ENCODE measurements at places on chromosomes 11 and 22. TPM values are rescaled to one million over a fixed set of nuclear protein-coding genes. Genes with fewer than 3 reads are reported as not detected.

DNA sequence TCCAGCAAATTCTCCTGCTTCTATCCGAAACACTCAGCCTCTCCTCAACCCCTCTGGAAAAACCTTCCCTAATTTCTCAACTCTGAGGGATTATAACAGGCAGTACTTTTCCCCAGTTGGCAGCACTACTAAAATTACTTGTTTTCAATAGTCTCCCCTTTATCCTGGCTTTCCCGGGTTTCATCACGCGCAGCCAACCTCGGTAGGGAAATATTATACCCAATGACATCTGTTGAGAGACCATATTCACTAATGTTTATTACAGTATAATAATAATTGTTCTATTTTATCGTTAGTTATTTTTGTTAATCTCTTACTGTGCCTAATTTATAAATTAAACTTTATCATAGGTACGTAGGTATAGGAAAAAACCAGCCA is 330 bp upstream of the POLD3 start:
- peaks cover 20% of the 10 kb centered on the region for H3K36me3 ChIP-seq
- peaks cover 3% of the 10 kb centered on the region for H3K27me3 ChIP-seq
- peak overlapping the region; percentile 100 for H3K4me3 ChIP-seq
- no peak overlapping the region for H3K27ac ChIP-seq
- peaks cover 30% of the 10 kb centered on the region for H3K4me1 ChIP-seq

DNA sequence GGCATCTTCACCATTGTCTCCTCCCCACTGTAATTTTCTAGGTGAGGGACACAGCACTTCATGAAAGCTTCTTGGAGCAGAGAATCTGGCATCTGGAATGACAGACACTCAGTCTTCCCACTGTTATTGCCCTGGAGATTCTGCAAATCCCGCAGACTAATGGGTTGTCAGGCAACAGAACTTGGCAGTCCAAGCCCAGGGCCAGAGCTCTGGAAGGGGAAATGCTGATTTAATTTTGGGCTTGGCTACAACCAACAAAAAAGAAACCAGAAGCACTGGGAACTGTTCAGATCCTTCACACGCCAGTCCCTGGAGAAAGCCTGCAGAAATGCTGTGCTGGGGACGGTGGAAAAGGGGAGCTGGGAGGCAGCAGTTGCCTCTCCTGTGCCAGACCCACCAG is 71.5 kb upstream of the BID start:
- no peak for DNase-seq
- no peaks in the 10 kb centered on the region for H3K36me3 ChIP-seq
- H3K4me3 ChIP-seq = no peak overlapping the region
- no peak overlapping the region for H3K27ac ChIP-seq
- H3K27me3 ChIP-seq = no peaks in the 10 kb centered on the region

- no peak overlapping the region for H3K4me3 ChIP-seq
- DNase-seq = no peak
- no peaks in the 10 kb centered on the region for H3K27me3 ChIP-seq
- no peaks in the 10 kb centered on the region for H3K4me1 ChIP-seq
- H3K36me3 ChIP-seq = peaks cover 44% of the 10 kb centered on the region
Observed at GRCh38 chr11:62146476-62147200, 22.8 kb downstream of the INCENP start.

DNA sequence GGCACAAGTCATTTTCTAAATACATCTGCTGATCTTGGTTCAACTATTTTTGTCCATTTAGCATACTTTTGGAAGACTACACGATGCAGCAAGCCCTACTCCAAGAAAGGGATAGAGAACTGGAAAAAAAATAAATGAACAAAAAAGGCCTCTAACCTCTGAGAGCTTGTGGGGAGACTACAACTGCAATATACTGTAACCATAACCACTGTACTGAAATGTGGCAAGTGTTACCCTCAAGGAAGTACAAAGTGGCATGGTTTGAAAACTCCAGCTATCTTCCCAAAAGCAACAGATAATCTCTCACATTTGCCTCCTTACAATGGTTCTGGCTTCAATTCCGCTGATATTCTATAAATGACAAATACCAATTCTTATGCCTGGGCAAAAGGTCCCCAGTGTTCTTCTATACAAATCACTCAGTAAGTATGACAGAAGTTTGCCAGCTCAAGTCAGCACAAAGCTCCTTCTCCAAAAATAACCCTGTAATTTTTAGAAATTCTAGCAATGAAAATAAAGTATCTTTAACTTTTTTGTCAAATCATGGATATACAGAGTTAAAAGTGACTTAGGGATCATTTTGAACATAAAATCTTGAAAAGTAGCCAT is 22.9 kb downstream of the AMBRA1 start:
- H3K27me3 ChIP-seq = no peaks in the 10 kb centered on the region
- H3K27ac ChIP-seq = no peak overlapping the region
- peaks cover 6% of the 10 kb centered on the region for H3K36me3 ChIP-seq
- no peak overlapping the region for H3K4me3 ChIP-seq
- DNase-seq = no peak

The CREB3L1 gene
- total RNA-seq = 0.15 TPM

The SEC14L6 gene
- not detected for total RNA-seq

DNA sequence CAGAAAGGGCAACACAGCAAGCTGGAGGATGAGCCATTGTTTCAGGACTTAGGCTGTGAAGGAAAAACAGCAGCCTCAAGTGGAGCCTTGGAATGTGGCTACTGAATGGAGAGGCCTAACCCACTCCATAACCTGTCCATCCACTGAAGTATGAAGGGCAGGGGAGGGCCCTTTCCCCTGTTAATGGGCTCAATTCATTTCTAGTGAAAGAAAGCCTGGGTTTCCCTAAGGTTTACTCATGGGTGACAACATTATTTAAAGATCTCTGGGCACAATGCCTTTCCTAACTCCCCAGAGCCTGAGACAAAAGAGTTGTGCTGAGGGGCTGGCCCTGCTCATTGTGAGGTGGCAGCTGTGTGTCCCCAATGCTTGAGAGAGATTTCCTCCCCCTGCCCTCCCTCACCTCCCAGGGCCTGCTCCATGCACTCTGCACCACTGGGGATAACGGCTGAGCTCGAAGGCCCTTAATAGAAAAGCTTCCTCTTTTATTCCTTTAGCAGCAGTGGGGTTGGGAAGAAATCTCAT is 83.8 kb downstream of the ME3 start:
- no peaks in the 10 kb centered on the region for H3K27me3 ChIP-seq
- DNase-seq = no peak
- no peak overlapping the region for H3K27ac ChIP-seq
- H3K4me1 ChIP-seq = peaks cover 41% of the 10 kb centered on the region

- H3K27me3 ChIP-seq = peaks cover 18% of the 10 kb centered on the region
- no peak overlapping the region for H3K27ac ChIP-seq
- H3K4me3 ChIP-seq = no peak overlapping the region
- no peaks in the 10 kb centered on the region for H3K36me3 ChIP-seq
Observed at GRCh38 chr11:128156486-128156885, 430.9 kb downstream of the ETS1 start.

The TMEM126B gene
- 52.5 TPM for total RNA-seq

GRCh38 chr11:124943254-124943616 is 7.4 kb upstream of the HEPACAM start:
- no peaks in the 10 kb centered on the region for H3K4me1 ChIP-seq
- H3K4me3 ChIP-seq = no peak overlapping the region
- DNase-seq = no peak
- H3K27ac ChIP-seq = no peak overlapping the region
- H3K27me3 ChIP-seq = peaks cover 2% of the 10 kb centered on the region

- no peak for DNase-seq
- H3K27ac ChIP-seq = no peak overlapping the region
- H3K4me3 ChIP-seq = no peak overlapping the region
- no peaks in the 10 kb centered on the region for H3K36me3 ChIP-seq
- peaks cover 6% of the 10 kb centered on the region for H3K27me3 ChIP-seq
Observed at GRCh38 chr11:125390946-125391345, 105.1 kb downstream of the FEZ1 start.

- H3K27me3 ChIP-seq = peaks cover 59% of the 10 kb centered on the region
- DNase-seq = no peak
- no peak within 1 kb of the TSS for H3K4me3 ChIP-seq
- H3K27ac ChIP-seq = no peak within 1 kb of the TSS
Observed at GRCh38 chr11:62921201-62921572, at the start of gene CHRM1. TSS of gene CHRM1 (minus strand) at chr11:62921363. CDS start at chr11:62911100, 10,263 bp downstream.

- H3K4me3 ChIP-seq = no peak overlapping the region
- H3K27me3 ChIP-seq = peaks cover 32% of the 10 kb centered on the region
- no peaks in the 10 kb centered on the region for H3K4me1 ChIP-seq
- DNase-seq = no peak
Observed at GRCh38 chr11:45897556-45897955, 9.5 kb downstream of the FREY1 start.

The CHKB gene
- total RNA-seq = 88.7 TPM

DNA sequence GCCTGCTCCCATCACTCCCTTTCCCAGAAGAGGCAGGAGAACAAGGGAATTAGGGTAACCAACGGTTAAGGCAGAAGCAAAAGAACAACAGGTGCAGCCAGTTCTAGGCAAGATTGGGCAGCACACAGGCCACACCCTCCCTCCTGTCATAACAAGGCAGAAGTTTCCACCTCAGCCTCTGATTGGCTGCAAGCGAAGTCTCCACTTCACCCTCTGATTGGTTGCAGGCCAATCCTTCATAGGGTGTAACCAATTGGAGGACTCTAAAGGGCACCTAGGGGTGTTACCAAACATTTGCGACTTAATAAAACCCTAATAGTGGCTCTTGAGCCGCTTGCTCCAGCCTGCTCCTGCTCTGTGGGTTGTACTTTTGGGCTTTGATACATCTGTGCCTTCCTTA is 153.8 kb downstream of the CACNA1I start:
- no peak overlapping the region for H3K4me3 ChIP-seq
- no peaks in the 10 kb centered on the region for H3K36me3 ChIP-seq
- DNase-seq = no peak
- H3K27me3 ChIP-seq = peaks cover 2% of the 10 kb centered on the region
- H3K4me1 ChIP-seq = peaks cover 11% of the 10 kb centered on the region
- no peak overlapping the region for H3K27ac ChIP-seq

DNA sequence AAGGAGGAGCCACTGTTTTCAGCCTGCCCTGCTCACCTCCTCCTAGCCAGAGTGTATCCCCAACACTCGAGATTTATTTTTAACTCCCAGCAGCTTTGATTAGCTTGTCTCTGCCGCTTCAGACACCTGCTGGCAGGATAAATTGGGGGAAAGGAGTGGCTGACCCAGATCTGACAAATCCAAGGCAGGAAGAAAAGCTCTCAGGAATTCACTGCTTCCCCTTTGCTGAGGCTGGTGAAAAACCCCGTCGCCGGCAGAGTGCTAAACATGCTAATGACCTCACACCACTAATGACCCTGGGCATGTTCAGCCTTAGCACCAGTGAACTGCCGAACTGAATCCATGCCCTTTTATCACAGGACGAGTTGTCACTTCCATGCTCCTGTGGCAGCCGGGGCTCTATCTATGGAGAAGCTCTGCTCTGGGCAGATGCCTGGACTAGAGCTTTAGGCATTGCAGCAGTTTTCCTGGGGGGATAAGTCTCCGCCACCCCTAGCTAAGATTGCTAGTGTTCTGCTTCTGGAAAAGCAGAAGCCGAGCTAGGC is 52.2 kb downstream of the FEZ1 start:
- H3K27ac ChIP-seq = no peak overlapping the region
- H3K4me3 ChIP-seq = no peak overlapping the region
- H3K27me3 ChIP-seq = peaks cover 30% of the 10 kb centered on the region
- no peaks in the 10 kb centered on the region for H3K4me1 ChIP-seq

The ANKK1 gene
- not detected for total RNA-seq

- H3K27ac ChIP-seq = no peak overlapping the region
- no peak overlapping the region for H3K4me3 ChIP-seq
- no peak for DNase-seq
Observed at GRCh38 chr22:48794906-48795305, 1032.8 kb downstream of the BRD1 start.

DNA sequence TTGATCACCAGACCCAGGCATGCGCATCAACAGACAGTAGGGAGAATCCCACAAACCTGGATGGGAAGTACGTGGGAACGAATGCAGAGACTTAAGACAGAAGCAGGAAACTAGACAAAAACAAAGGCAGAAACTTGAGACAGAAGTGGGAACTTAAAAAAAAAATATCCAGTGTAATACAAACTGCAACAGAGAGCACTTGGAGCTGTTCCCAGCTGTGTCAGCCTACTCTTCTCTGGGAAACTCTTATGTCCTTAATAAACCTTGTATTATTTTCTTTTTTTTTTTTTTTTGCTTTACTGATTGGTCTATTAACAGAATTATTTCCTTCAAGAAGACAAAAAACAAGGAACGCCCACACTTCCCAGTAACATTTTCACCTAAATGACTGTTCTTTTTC is 1818.1 kb upstream of the RAG2 start:
- no peak overlapping the region for H3K4me3 ChIP-seq
- H3K36me3 ChIP-seq = no peaks in the 10 kb centered on the region
- no peak for DNase-seq
- no peaks in the 10 kb centered on the region for H3K27me3 ChIP-seq

The HORMAD2 gene
- total RNA-seq = 0.21 TPM

The OR51B4 gene
- total RNA-seq = not detected

DNA sequence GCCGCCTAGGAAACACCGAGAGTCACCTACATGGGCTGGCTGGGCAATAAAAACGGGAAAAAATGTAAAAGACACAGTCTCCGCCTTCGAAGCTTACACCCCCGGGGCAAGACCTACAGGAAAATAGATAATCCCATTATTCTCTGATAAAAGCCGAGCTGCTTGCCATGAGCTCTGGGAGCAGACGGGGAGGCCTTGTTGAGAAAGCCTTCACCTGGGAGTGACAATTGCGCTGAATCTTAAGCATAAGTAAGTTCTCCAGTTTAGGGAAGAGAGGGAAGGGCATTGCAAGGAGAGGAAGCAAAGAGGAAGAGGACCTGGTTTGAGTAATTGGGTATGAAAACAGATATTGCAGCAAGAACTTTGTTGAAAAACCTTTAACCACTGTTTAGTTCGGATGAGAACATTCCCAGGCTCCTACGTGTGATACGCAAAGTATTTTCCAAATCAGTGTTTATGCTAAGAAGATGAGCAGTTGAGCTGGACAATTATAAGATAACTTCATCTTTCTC is 813 bp upstream of the BTBD10 start:
- peaks cover 3% of the 10 kb centered on the region for H3K27me3 ChIP-seq
- peaks cover 8% of the 10 kb centered on the region for H3K36me3 ChIP-seq
- H3K27ac ChIP-seq = peak overlapping the region; percentile 98
- peak overlapping the region; percentile 99 for H3K4me3 ChIP-seq

DNA sequence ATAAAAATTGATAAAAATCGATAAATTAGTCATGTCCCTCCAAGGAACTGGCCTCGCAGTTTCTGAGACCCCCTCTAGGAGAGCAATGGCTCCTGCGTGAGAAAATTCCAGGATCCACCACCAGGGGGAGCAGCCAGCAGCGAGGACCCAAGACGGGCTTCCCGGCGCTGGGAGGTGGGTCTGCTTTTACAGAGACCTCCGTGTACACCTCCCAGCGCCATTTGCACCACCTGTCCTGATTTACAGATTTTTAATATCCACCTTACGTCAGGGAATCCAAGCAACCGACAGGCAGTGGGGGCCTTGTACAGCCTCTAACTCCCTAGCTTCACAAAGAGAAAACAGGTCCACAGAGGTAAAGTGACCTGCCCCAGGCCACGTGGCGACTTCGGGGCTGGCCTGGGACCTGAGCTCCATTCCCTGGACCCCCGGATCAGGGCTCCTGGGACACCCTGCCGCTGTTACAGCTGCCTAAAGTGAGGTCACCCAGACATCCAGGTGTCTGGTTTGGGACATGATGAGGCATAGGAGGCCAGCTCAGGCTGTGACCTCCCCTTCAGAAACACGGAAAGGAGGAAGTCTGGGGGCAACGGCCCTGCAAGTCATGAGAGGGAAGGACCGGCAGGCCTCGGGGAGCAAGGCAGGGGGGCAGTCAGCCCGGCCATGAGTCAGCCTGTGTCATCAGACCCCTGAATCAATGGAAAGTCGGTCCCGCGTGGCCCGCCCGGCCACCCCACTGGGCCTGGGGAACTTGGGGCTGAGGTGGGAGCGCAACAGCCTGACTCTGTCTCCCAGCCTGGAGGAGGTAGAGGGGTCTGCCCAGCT is 3.5 kb downstream of the OSM start:
- H3K27me3 ChIP-seq = no peaks in the 10 kb centered on the region
- H3K4me3 ChIP-seq = peak overlapping the region; percentile 95
- DNase-seq = peak; percentile 67
- peaks cover 64% of the 10 kb centered on the region for H3K4me1 ChIP-seq
- H3K36me3 ChIP-seq = peaks cover 27% of the 10 kb centered on the region
- peak overlapping the region; percentile 94 for H3K27ac ChIP-seq

All from activated T-helper 1 cell treated with anti-CD3 and anti-CD28 coated beads, Interleukin-12 subunit alpha, Interleukin-12 subunit beta, Interleukin-2, Interleukin-4 antibody, amounts not matched to agents 30 ng/mL and 10 ng/mL and 1 ng/mL, durations not matched to agents 14 hours and 24 hours and 36 hours (primary cell).